HTR-8/SVneo (cell line): ENCODE measurements at places on chromosomes 12 and 14.

- no peak for DNase-seq
Observed at GRCh38 chr12:49909356-49909755, 5.7 kb upstream of the FAIM2 start.

DNA sequence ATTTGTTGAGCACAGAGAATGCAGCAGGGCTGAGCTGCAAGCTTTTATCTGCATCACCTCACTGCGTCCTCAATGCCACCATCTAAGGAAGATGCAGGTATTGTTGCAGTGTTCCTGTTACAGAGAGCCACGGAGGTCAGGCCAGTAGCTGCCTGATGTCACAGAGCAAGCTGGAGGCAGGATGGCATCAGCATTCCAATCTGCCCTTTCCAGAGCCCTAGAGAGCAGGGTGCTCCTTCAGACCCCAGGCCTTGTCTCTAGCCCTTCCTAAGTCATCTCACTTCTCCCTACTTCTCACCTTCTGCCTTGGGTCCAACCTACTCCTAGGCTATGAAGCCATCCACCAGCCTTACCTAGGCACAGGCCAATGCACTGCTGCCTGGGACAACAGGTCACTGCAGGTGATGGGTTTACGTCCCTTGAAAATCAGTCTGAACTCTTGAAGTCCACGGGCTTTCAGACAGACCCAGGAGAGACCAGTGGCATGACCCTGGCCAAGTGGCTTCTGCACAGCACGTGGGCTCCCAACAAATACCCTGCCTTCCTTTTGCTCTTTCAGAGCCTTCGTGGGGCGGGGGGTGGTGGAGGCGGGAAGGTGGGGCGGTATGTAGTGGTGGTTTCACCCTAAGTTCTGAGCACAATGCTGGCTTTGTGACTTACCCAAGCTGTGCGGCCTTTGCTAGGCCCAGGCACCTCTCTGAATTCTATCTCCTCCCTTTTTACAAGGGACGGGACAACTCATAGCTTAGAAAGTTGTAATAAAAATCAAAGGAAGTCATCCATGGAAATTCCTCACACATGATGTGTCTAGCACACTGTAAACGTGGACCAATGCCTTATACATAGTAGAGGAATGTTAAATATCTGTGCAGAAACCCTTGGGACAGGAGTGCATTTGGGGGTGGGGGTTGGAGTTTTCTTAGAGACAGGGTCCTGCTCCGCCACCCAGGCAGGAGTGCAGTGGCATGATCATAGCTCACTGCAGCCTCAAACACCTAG is 136.0 kb downstream of the KSR2 start:
- no peak for DNase-seq

- DNase-seq: no peak
Observed at GRCh38 chr14:104722938-104723650, 935 bp upstream of the ADSS1 start.

DNA sequence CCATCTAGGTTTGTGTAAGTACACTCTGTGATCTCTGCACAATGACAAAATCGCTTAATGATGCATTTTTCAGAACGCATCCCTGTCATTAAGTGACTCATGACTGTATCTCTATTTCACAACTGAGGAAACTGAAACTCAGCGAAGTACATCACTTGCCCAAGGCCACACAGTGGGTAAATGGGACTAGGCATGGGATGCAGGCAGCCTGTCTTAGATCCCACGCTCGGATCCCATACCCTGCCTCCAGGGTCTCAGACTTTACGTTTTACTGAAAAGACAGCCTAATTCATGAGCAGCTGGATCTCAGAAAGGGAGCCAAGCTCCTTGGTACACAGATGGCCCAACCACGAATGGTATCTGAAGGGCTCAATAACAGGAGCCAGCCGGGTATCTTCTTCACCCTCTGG is 2.4 kb upstream of the MLEC start:
- DNase-seq: no peak

GRCh38 chr14:75252254-75252837 is 26.3 kb upstream of the FOS start:
- no peak for DNase-seq

DNA sequence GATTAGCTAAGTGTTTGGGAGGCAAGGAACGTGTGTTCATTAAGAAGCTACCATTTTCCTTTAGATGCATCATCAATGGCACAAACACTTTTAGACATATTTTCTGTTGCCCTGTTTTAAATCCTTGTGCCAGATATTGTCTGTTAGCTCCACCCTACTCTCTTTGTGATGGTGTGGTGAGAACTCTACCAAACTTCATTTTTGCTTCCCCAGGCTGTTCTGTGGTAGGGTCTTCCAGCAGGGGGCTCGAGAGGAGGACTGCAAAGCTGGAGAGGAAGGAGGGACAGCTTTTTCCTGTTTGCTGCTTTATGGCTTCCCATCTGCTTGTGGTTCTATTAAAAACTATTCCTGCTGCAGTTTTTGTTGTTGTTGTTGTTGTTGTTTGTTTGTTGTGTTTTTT is 23.8 kb upstream of the STRAP start:
- DNase-seq: no peak

DNA sequence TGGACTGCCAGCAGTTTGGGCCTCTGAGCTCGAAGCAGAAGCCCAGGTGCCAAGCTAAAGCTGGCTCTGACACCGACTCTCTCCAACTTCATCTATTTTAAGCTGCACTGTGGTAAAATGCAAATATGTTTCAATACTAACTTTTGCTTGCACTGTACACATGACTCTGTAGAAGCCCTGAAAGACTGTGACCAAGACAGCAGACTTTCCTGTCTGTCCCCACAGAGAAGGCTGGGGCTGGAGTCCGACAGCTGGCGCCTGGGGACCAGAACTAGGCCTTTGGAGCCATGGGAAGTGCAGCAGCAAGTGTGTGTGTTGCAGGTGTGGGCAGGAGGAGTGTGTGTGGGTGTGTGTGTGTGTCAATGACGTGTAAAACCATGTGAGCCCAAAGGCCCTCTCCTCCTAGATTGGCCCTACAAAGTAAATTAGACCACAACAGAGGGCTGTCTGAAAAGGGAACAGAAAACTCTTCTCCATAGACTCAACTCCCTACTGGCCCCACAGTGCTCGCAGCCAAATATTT is 16.4 kb upstream of the RAB35 start:
- no peak for DNase-seq

DNA sequence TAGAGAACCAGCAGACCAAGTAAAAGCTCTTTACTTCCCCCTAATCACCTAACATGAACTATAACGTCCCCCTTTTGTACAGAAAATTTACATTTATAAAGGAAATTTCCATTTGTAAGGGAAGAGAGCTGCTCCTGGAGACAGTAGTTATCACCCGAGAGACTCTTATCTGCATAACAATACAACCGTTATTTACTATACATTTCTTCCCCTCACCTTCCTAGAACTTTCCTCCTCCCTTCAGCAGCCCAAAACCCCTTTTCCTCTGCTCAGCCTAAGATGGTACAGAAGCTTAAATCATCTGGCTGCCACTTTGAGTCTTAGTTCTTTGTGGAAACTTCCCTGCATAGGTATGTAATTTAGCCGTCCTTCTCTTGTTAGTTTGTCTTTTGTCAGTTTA is 40.4 kb upstream of the ETV6 start:
- no peak for DNase-seq

DNA sequence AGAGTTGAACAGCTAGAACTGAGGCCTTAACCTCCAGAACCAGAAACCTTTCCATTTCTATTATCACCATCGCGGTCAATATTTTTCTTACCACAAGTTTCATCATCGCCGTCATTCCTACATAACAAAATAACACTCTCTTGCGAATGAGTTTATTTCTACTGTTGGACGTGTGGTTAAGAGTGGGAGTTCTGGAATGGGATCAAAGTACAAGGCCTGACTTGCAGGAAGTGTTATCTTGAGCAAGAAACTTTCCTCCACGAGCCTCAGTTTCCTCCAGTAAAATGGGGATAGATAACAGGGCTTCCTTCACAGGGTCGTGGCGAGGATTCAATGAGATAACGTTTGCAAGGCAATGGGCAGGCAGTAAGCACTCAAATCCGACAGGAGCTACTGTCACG is 652 bp downstream of the SART3 start:
- DNase-seq: no peak

- DNase-seq: no peak
Observed at GRCh38 chr14:49923442-49923841, 30.6 kb downstream of the ARF6 start.

DNA sequence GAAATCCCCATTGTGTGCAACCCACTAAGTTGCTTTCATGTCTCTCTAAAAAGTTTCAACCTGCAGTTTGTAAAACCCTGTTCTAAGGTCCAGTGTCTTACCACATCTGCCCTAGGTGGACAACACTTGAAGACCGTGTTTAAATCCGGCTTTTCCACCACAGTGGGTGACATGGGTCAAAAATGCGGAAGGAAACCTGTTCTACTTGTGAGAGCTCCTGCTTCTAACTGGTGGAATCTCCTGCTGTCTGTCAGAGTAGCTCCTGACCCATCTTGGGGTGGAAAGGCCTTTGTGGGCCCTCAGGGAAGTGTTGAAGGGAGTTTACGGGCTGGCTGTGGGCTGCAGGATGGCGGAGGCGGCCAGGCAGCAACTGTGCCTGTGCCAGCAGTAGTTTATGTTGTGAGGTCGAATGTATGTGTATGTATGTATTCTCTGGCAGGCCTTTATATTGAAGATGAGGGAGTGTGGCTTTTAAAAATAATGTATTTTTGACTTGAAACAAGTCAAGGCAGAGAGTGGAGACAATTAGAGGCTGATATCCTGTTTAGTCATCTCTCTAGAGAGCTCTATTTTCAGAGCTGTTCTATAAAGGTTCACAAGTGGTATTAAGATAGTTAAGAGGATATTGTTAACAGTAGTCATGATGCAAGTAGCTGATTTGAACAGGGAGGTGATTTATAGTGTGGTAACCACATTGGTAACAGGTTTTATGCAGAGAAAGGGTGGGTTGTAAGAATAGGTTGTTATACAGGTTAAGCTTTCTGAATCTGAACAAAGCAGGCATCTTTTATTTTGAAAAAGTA is 67.0 kb downstream of the PRKCH start:
- peak; percentile 80 for DNase-seq

DNA sequence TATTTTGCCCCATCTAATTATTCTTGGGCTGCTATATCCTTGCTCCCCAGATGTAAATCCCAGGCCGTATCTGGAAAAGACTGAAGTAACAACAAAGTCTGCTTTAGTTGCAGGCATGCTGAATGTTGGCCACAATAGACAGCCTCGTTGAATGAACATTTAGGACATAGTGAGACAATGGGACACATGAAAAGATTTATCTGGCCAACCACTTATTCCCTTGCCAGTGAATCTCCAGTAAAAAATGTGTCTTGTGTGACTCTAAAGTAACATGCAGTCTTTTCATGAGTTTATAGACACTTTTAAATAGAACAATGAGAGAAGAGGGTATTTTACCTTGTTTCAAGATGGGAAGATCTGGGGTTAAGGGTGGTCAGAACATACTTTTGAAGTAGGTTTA is 60.2 kb upstream of the STXBP6 start:
- no peak for DNase-seq

DNA sequence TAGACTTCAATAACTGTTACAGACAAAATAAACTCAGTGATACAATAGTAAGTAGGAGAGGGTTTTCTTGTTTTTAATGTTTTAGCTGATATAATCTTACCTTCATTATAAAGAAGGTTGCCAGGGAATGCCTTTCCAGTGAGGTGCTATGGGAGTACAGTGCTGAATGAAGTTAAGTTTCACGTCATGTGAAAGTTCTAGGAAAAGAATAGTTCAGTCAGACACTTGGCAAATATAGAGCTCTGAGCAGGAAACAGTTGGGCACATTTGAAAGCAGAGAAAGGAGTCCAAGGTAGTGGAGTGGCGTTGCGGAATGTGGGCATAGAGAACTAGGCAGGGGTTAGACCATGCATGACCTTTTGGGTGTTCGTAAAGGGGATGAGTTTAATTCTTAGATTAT is 88.6 kb upstream of the DCN start:
- DNase-seq: no peak

- no peak for DNase-seq
Observed at GRCh38 chr12:110371408-110372055, 32.0 kb downstream of the ANAPC7 start.

DNA sequence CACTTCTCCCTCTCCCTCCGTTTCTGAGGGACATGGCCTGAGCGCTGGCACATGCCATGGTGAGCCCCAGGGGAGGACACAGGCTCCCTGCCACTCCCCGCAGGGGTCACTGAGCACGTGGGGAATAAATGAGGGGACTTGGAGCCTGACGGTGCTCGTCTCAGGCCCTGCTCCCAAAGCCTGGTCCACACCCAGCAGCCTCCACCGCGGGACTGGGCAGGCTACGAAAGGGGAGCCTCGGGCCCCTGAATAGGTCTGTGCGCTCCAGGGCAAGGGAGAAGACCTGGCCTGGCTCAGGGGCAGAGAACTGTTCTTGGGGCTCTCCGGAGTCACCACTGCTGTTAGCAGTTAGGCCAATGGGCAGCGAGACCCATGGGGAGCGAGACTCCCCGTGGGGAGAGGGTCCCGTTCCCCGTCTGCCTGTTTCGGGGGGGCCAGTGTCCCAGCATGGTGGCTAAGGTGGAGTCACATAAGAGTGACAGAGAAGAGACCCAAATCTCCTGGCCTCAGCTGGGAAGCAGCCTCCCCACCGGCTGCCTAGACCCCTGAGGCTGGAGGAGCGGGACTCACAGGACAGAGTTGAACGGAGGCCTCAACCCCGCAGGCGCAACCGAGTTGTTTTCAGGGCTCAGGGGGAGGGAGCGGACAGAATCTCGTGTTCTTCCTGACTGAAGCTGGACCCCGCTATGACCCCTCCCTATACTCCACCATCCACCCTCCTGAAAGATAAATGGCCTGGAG is 329.8 kb upstream of the SFSWAP start:
- no peak for DNase-seq
